ENCODE measurements at places on chromosomes 5 and 9. TPM values are rescaled to one million over a fixed set of nuclear protein-coding genes. Genes with fewer than 3 reads are reported as not detected.

GRCh38 chr9:98688710-98689495 is 19.8 kb downstream of the GABBR2 start:
- DNase-seq: no peak

GRCh38 chr5:155418960-155419579 is 405.5 kb downstream of the KIF4B start:
- no peak for DNase-seq

DNA sequence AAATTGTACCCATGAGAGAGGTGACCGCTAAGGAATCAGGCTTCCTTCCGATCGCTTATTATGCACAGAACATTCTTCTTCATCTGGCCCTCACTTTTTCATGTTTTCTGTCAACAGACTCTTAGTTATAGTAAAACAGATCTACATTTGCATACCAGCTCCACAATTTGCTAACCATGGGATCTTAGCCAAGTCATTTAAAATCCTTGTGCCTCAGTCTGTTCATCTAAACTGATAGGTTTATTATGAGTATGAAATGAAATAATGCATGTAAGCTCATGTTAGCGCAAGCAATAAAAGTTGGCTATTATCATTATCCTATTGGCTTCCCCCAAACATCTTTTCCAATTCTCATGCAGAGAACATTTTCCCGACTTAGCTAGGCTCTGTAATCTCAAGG is 42.3 kb downstream of the FGF1 start:
- no peak for DNase-seq

DNA sequence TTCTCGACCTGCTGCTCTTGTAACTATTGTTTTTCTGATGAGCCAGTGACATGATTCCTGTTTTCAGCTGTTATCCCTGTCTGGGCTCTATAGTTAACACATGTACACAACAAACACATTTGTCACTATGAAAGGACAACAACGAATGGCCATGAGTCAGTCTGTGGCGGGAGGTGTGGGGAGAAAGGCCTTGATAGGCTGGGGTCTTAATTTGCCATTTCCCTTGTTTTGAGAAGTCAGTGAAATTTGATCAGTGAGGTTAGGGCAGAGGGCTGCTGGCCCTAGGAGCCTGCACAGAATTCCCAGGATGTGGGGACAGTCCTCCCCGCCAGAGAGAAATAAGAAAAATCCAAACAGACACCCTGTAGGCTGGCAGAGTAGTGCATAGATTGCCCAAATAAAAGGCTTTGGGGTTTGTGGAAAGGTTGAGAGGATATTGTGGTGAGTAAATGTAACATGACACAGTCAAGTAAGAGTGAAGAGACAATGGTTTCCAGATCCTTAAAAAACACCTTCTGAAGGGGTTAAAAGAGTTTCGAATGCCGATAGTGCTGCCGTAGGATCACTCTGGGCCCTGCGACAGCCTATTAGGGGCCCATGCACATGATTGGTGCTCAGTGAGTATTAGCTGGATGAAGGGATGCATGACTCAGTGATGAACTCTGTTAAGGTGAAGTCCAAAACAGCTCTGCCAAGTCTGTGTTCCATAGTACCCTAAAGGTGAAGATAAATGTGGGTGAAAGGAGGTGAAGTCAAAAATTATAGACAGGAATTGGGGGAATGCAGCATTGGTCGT is 110.9 kb upstream of the PRRC1 start:
- no peak for DNase-seq

DNA sequence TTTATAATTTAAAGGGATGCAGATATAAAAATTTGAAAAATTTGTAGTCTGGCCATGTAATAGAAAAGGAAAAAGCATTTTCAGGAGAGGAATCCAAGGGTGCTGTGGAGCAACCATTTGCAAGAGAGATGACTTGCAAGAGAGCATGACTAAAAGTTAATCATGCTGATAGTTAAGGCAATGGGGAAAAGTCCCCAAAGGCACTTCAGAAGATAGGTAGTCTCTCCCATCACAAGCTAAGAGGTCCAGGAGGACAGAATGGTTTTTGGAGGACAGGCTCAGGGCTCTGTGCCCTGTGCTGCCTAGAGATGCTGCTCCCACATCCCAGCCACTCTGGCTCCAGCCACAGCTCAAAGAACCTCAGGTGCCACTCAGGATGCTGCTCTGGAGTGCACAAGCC is 38.8 kb downstream of the DNAJB5 start:
- DNase-seq: no peak

- DNase-seq: no peak
Observed at GRCh38 chr9:111016016-111016415, 22.3 kb downstream of the LPAR1 start.

DNA sequence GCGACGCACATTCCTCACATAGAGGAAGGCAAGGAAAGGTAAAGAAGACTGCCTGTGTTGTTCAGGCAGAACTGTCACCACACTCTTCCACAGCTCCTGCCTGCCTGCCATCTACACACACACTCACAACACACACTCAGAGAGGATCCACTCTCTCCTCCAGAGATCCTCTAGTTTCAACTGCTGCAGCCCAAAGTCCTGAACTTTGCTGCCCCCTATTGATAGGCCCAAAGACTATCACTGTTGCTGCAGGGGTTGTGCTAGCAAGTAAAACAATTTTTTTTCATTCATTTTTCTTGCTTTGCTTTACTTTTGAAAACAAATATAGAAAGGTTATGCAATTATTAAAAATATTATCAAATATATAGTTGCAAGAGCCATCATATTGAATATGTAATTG is 5.9 kb upstream of the CFAP90 start:
- DNase-seq: no peak

DNA sequence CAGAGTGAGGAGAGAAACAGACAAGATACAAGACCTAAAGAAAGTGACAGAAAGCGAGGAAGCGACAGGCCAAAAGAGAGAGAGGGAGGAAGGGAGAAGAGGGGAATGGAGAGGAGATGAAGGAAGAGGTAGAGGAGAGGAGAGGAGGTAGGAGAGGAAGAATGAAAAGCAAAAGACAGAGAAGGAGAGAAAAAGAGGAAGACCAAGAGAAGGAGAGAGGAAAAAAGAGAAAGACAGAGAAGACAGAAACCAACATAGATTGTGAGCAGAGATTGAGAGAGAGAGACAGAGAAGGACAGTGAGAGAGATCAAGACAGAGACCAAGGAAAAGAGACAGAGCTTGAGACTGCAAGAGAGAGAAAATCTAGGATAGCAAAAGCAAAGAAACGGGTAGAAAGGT is 58.6 kb upstream of the FNIP1 start:
- no peak for DNase-seq

DNA sequence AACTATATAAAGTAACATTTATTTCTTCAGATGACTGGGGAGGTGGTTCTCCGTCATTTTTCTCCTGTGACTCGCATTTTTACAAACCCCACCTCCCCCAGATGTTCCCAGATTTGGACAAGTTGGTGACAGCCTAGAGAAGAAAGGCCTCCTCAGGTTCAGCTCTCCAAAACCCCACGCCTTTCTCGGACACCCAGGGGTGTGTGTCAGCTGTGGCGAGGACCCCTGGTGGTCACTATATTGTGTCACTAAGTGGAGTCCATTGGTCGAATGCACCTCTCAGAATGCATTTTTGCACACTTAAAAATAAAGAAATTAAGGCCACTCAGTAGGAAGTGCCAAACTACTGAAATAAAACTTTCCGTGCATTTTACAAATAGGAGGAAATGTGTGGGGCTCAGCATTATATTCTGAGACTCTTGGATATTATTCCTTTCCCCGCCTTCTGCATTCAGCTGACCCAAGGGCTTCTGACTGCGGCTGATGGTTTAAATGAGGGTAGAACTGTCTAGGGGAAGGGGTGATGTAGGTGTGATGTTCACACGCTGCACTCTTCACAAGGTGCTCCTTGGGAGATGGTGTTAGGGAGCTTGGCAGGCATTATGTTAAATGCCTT is 47.6 kb downstream of the ACO1 start:
- DNase-seq: peak; percentile 22

GRCh38 chr5:142250119-142250518 is 74.7 kb downstream of the SPRY4 start:
- DNase-seq: no peak

DNA sequence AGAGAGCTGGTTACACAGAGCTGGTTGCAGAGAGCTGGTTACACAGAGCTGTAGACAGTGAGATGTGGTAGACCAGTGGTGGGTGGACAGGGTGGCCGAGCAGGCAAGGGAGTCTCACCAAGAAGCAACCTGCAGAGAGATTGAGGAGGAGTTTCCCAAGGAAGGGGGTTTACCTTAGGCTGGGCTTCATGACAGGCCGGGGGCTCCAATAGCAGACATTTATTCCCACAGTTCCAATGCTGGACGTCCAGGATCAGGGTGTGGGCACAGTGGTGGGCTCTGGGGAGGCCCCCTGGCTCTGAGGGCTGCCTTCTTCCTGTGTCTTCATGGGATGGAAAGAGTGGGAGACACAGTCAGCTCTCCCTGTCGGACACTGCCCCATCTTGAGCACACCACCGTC is 386.9 kb upstream of the IRX4 start:
- no peak for DNase-seq

DNA sequence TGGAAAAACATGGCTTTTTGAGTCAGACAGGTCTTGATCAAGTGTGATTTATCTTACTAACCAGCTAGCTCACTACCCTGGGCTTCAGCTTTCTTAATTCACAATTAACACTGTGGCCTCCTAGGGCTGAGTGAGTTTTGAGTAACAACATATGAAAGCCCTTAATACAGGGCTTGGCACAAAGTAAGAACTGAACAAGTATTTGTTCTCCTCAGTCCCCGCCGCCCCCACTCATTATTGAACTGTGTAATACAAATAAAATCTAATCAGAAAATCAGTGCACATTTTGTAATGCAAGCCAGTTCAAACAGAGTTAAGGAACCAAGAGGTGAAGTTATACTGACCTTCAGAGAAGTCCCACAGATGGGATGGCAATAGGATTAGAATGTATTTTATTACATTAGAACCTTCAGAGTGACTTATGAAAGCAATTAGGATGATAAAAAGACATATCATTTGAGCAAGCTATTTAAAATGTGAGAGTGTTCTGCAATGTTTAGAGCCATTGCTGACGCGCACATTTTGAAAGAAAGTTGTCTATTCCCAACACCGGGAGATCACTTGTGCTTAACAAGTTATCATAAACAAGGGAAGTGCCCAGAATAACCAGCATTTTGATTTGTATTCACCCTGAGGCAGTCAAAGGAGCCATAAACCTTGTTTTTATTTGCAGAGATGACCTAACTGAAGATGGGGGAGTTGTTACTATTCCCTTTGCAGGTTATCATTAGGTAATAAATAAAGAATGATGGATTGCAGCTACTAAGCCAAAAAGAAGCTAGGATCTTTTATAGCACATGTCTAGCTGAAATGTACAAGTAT is 19.4 kb downstream of the ADAMTS16 start:
- no peak for DNase-seq

DNA sequence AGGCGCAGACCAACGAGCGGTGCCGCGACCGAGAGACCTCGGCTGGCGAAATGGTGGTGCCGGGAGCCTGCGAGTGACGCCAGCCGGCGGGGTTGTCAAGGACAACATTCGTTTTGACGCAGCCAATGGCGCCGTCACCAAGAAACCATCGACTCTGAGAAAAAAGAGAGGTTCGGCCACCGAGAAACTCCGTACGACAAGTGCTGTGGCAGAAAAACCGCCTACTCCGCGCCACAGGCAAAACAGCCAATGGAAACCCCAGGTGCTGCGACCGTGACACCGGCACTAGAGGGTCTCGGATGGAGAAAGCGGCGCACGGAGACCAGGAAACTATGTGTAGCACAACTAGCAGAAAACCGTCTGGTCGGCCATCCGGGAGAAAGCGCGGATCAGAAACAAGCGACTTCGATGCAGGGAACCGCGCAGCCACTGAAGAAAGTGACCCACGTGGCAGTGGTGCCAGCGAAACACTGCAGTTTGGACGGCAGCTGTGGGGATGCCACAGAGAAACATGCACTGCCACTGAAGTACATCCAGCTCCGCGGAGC is 88.8 kb downstream of the ANXA2R start:
- no peak for DNase-seq

DNA sequence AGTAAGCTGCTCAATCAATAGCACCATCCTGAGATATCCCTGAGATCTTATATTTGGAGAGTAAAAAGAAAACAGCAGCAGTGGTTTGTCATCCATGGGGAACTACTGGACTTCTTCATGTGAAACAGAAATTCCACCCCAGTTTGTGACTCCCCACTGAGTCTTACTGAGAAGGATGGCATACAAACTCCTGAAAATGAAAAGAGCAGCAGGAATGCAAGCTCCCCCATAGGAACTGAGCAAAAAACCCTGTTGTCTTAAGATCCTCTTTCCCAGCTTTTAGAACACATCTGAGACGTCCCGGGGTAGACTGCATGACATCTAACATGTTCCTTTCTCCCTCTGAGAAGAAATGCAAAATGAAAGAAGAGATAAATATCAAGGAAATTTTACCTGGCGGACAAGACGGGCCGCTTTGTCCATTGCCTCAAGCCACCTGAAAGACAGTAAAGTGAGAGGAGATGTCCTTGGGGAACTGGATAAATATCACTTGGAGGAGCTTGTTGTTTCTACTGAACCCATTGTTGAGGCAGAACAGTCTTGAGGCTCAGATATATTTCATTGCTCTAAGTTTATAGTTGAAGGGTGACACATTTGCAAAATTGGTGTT is 117.1 kb downstream of the NUDT12 start:
- DNase-seq: no peak

DNA sequence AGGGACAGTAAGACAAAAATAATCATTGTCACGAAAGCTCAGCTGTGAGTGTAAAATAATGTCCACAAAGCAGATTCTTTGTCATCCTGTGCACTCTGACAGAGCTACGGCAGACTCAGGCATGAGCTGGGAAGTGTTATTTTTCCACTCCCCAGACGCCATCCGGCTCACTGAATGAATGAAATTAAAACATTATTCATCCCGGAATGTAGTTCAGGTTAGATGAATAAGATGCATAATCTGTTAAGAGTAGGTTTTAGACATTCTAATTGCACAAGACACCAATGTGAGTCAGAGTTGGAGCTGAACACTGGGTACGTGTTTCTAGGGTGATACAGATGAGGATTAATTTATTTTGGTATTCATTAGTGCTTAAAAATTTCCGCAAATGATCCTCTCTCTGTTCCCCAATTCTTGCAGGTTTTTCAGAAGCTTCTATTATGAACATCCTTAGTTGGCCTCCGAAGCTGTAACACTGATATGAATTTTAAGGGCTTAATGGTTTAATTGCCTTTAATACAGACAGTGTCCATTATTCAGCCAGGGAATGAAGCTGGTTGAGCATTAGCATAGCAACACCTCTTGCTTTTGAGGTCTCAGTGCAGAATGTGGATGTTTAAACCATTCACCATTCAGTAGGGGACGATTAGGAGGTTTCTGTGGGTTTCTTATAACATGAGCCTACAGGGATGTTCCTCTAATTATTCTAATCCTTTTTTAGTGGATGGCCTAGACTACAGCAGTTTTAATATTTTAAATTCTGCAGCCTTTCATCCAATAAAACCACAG is 65.6 kb upstream of the FRRS1L start:
- DNase-seq: no peak

Gene COL27A1
- 4.4 TPM for total RNA-seq

Gene FAM193B
- 13.5 TPM for total RNA-seq

Gene SPATA31D4
- total RNA-seq: not detected

Gene ASPN
- 0.07 TPM for total RNA-seq

Gene ACOT12
- 0.13 TPM for total RNA-seq

Gene B4GALT1
- 15.5 TPM for total RNA-seq

Measured in pulmonary artery endothelial cell (primary cell).